CD4-positive, alpha-beta T cell treated with Interleukin-4 for 4 hours (primary cell): ENCODE measurements at places on chromosomes 1 and 21.

DNA sequence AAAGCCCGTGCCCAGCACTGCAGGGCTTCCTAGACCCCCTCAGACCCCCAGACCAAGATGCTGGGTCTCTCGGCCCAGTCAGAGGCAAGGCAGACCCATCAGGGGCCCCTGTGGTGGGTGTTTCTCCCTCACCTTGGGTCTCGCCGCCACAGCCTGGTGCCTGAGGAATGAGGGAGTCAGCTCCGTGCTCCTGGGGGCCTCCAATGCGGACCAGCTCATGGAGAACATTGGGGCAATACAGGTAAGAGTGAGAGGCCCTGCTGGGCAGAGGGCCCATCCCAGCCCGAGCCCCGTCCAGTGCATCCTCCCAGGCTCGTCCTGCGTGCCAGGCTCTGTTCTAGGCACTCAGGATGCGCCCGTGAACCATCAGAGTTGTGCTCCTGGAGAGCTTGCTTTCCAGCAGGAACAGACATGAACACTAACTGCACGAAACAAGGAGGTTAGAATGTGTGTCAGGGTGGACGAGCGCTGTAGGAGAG, 51.5 kb downstream of the KCNAB2 start:
- DNase-seq = no peak

DNA sequence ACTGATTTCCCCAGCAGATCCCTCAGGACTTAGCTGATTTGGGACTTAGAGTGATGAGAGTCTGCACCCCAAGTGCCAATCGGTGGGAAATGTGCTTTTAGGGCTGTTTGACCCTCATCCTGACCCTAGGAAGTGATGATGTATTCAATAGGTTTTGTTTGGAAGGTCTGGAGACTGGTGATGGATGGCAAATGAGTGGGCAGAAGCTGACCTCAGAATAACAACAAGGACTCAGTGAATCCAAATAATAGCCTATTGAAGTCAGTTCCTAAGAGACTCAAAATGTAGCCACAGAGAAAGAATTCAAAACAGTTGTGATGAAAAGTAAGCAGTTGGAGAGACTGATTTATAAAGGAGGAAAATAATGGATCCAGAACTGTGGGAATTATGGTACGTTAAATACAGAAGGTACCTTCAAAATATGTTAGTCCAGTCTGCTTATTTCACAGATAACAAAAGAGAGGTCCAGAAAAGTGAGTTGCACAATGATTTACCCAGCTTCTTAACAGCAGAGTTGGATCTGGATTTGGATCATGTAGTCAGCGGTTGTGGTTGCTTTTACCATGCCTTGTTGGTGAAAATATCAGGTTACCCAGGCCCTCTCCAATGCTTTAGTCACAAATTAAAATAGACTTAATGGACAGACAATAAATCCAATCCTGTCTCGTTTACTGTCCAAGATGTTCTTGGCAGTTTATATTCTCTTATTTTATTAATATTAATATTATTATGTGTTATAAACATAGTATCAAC, 123.0 kb upstream of the PTBP2 start:
- DNase-seq = no peak

- DNase-seq = no peak
Measured at GRCh38 chr1:222928212-222928611, 113.4 kb downstream of the DISP1 start.

- no peak for DNase-seq
Measured at GRCh38 chr1:39876144-39876543, 7.2 kb downstream of the TRIT1 start.

DNA sequence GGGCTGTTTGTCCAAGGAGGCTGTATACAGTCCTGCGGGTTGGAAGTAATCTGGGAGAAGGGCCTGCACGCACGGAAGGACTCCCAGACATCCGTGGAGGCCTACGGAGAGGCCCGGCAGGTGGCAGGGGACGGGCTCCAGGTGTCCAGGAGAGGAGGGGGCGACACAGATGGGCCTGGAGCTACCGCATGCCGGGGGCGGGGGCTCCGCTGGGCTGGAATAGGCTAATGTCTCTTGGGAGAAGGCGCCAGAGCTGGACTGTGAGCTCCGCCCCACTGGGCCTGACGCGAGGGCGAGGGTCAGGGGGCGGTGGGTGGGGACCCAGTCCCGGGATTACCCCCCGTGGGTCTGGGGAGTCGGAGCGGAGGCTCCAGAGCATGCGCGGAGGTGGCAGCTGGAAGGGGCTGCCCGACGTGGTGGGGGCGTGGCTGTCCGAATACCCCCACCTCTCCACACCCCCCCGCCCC, 659 bp downstream of the AGO1 start:
- peak; percentile 24 for DNase-seq

DNA sequence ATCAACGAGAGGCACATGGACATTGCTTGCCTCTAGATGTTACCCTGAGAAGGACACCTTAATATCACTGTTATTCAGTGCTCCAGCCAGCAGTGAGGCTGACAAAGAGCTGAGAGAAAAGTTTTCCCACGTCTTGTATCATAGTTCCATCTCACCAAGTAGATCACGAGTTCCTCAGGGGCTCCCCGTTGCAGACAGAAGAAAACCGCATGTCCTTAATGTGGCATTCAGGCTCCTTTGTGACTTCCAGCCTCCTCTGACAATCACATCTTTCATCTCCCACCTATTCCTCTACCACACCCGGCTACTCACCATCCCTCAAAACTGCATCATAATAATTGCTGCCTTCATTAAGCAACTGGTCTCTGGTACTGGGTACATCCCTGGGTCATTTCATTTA, 75.3 kb downstream of the DMRTA2 start:
- no peak for DNase-seq

- DNase-seq = no peak
Measured at GRCh38 chr1:52140633-52141512, 1.0 kb upstream of the ZFYVE9 start.

DNA sequence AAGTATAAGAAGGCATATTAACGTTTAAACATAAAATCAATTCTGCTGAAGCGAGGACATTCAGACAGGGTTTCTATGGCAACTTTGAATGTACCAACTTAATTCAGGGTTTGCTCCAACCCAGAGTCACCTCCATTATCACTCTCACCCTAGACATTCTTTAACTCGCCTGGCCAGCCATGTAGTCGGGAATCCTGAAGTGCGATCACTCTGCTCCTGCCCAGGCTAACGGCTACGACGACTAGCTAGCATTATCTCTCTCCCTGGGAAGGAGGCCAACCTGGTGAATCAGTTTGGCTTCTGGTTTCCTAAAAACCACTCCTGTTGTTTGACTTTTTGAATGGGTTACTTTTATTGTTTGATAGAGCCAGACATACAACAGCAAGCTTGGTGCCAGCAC, 38.9 kb upstream of the ZBTB18 start:
- DNase-seq = no peak

GRCh38 chr1:15949453-15950245, 26.3 kb downstream of the ZBTB17 start:
- DNase-seq = peak; percentile 98

- no peak for DNase-seq
Measured at GRCh38 chr1:174519844-174520243, 72.1 kb downstream of the GPR52 start.

- DNase-seq = no peak
Measured at GRCh38 chr1:215878843-215879242, 311.7 kb downstream of the KCTD3 start.

DNA sequence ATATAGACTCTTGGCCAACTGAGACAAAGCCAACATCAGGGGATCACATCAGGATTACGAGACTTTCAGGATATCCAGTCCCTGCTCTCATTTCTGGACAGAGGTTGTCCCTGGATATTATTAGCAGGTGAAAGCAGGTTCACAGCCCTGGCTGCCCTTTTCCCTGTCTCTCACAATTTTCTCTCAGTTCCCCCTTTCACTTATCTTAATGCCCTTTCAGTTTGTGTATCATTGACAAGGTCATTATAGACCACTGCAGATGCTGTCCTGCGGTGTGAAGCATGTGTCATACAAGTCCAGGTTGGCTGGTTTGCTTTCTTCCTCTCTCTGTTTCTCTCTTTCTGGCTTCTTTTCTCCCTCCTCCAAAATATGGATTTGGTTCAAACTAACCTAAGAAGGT, 2.1 kb upstream of the KLHDC9 start:
- no peak for DNase-seq

GRCh38 chr1:16152481-16153087, 3.3 kb downstream of the EPHA2 start:
- no peak for DNase-seq

- DNase-seq = no peak
Measured at GRCh38 chr1:88680471-88680870, 3.6 kb upstream of the PKN2 start.

- DNase-seq = no peak
Measured at GRCh38 chr1:225817611-225818061, 7.7 kb downstream of the EPHX1 start.

GRCh38 chr1:246600579-246600978, 34.3 kb downstream of the CNST start:
- DNase-seq = no peak

- no peak for DNase-seq
Measured at GRCh38 chr1:59892841-59893811, 33.4 kb downstream of the CYP2J2 start.
